ENCODE measurements at places on chromosomes 6 and 20. TPM values are rescaled to one million over a fixed set of nuclear protein-coding genes. Genes with fewer than 3 reads are reported as not detected.

Gene NOTCH4
- total RNA-seq, result 4.1 TPM

Gene C4A
- total RNA-seq, result 40.0 TPM

- no peak for DNase-seq
Measured at GRCh38 chr20:35307666-35308653, 15.7 kb upstream of the FAM83C start.

DNA sequence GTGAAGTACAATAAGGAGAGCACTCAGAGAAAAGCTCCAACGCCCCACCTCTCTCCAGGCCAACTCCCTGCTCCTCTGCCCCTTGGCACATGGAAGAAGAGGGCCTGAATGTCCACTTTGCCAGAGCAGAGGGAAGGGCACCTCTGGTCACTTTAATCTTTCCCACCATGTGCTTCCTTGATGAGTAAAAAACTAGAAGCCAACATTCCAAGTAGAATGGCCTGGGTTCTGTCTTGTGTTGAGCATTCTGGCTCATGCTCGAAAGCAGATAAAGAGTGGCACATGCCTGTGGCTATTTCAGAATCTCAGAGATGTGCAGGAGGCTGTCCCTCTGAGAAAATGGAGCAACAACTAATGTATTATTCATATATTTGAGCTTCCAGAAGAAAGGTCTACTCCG is 177.4 kb upstream of the PLN start:
- no peak for DNase-seq

GRCh38 chr6:166488076-166488685 is 98.3 kb downstream of the RAMACL start:
- DNase-seq, result peak; percentile 65

- DNase-seq, result no peak
Measured at GRCh38 chr6:6052216-6052615, 45.5 kb upstream of the NRN1 start.

GRCh38 chr20:41205313-41205712 is 68.0 kb downstream of the PLCG1 start:
- DNase-seq, result no peak
